ENCODE measurements at places on chromosomes 1 and 21. TPM values are rescaled to one million over a fixed set of nuclear protein-coding genes. Genes with fewer than 3 reads are reported as not detected.

HSD3B2 gene
- not detected for total RNA-seq

KCNK2 gene
- 0.11 TPM for total RNA-seq

KRTAP11-1 gene
- not detected for total RNA-seq

VASH2 gene
- total RNA-seq: 1.6 TPM

SLAMF9 gene
- 6.8 TPM for total RNA-seq

PTGER3 gene
- total RNA-seq: 0.39 TPM

ARHGEF10L gene
- total RNA-seq: 117 TPM

GJA4 gene
- not detected for total RNA-seq

COL11A1 gene
- 0.22 TPM for total RNA-seq

IVNS1ABP gene
- total RNA-seq: 86.0 TPM
